Amniotic stem cell (primary cell): ENCODE measurements at places on chromosomes 16 and 17.
A peak's percentile ranks its signal among the peaks of the same experiment; 100 is the strongest.

DNA sequence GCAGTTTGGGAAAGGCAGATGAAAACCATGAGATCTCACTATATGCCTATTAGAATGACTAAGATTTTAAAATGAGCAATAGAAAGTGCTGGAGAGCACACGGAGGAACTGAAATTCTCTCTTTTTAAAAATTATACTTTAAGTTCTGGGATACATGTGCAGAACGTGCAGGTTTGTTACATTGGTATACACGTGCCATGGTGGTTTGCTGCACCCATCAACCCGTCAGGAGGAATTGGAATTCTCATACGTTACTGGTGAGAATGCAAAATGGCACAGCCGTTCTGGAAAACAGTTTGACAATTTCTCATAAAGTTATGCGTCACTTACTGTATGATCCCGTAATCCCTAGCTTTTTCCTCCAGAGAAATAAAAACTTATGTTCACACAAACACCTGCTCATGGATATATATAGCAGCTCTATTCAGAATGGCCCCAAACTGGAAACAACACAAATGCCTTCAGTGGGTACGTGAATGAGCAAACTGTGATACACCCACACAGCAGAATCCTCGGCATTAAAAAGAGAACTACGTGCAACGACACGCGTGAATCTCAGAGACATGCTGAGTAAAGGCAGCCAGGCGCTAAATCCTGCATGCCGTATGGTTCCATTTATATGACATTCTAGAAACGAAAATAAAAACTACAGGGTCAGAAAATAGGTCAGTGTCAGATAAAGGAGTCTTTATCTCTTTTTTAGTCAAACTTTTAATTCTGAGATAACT, 11.8 kb downstream of the PIK3R6 start:
- DNase-seq, result no peak

GRCh38 chr17:47223007-47223406, 13.9 kb downstream of the MYL4 start:
- DNase-seq, result no peak

- DNase-seq, result no peak
Measured at GRCh38 chr16:34803683-34804416, 1344.4 kb downstream of the TP53TG3F start.

GRCh38 chr16:87169509-87169995, 147.6 kb downstream of the C16orf95 start:
- DNase-seq, result no peak

- DNase-seq, result no peak
Measured at GRCh38 chr17:37562016-37562745, 47.0 kb downstream of the SYNRG start.

DNA sequence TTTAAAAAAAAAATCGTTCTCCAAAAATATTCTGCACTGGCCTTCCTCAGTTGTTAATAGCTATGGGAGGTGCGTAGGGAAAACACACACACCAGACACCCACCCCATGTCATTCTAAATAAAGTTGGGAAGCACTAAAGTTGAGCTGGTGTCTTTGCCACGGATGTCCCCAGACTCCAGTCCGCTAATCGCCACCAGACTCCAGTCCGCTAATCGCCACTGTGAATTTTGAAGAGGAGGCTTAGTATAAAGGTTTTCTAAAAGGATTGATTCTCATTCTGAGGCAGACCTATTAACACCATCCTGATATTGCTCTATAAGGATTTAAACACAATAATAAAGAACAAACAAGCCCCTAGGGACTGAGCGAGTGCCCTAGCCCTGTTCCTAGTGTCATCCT, 22.7 kb upstream of the CPSF4L start:
- DNase-seq, result no peak

GRCh38 chr17:64212122-64212521, 50.9 kb downstream of the TEX2 start:
- DNase-seq, result peak; percentile 13

- no peak for DNase-seq
Measured at GRCh38 chr16:88338111-88338510, 44.6 kb upstream of the ZNF469 start.

DNA sequence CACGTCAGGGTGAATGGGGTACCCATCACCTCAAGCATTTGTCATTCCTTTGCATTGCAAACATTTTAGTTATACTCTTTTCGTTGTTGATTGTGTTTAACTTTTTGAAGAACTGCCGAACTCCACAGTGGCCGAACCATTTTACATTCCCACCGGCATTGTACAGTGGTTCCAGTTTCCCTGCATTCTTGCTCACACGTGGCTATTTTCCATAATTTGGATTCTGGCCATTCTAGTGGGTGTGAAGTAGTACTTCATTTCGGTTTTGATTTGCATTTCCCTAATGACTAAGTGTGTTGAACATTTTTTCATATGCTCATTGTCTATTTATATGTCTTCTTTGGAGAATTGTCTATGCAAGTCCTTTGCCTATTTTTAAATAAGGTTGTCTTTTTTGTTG, 13.0 kb downstream of the NOL11 start:
- DNase-seq, result no peak

GRCh38 chr17:21176773-21177395, 37.1 kb downstream of the TMEM11 start:
- DNase-seq, result no peak

- DNase-seq, result no peak
Measured at GRCh38 chr17:6554871-6555330, 1.5 kb downstream of the PITPNM3 start.

GRCh38 chr17:62705778-62706597, 78.5 kb downstream of the MRC2 start:
- DNase-seq, result no peak

GRCh38 chr17:28579526-28579925, 2.8 kb upstream of the ALDOC start:
- DNase-seq, result no peak

- peak; percentile 74 for DNase-seq
Measured at GRCh38 chr17:77542551-77543490, 402.1 kb downstream of the SEC14L1 start.

DNA sequence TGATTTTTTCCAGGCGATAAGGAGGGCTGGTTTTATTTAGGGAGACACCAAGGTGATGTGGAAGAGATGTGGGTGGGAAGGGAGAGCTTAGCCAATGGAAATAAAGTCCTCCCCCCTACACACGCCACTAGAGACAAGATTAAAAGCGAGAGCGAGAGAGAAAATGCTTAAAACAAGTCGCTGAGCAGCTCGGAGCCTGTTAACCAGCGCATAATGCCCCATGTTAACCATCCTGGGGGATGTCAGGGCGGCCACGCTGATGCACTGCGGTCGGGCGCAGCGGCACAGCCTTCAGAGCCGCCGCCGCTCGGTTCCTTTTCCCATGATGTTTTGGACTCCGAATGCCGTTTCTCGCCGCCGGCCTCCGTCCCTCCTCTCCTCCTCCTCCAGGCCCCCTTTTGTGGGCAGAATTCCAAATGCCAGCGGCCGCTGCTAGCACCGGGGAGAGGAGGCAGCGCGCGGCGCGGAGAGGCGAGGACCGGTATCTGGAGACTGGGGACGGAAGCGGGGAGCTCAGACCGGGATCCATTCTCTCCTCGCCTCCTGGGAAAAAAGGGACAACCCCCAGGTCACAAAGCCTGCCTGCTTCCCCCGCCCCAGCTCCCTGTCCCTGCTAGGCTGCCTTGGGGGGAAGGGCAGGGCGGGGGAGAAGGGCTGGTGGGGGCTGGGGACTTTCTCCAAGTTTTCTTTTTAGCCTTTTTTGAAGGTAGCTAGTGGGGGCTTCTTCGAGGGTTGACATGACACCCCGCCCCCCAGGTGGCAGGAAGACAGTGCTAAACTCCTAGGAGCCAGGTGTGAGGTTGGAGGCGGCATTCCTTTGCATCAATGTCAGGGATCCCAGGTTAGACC, 98.1 kb upstream of the CCL2 start:
- DNase-seq, result no peak

DNA sequence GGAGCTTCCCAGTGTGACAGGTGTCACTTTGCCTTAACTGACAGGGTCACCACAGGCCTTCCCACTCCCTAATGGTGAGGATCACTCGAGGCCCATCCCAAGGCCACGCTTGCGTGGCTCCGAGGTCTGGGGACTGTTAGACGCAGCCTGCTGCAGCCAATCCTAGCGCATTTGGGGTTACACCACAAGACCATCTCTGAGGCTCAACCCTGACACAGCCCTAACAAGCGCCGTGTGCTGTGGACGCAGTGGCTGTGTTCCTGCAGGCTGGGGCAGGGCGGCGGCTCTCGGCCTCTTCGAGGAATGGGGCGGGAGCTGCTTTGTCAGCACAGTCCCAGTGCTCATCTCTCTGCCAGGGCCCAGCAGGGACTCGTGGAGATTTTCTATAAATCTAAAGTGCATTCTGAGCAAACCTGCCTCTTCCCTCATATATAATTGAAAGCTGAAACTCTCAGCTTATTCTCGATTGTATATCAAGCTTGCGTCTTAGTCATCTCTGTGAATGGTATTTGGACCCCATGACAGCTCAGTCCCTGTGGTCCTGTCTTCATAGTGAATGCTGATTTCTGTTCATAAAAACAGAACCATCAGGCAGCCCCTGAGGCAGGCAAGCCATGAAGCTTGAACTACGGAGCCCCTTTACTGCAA, 65.8 kb upstream of the CHMP6 start:
- DNase-seq, result no peak

GRCh38 chr16:57829969-57830360, 27.7 kb upstream of the KIFC3 start:
- DNase-seq, result no peak

- DNase-seq, result no peak
Measured at GRCh38 chr17:4053596-4053995, 89.2 kb downstream of the ZZEF1 start.

- DNase-seq, result no peak
Measured at GRCh38 chr16:27819356-27819755, 244.2 kb downstream of the GSG1L start.

DNA sequence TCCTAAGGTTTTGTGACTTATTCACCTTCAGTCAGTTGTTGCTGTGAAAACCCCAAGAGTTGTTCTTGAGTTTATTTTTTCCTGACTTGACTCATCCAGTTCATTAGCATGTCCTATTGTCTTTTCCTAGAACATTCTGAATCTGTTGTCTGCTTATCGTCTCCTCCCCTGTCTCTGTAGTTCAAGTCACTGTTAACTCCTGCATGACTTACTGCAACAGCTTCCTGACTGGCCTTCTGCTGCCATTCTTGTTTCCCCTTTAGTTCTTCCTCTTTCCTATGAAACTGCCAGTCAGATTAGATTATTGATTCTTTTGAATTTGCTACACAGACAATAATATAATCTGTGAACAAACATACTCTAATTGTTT, 161.5 kb downstream of the FTO start:
- no peak for DNase-seq

- DNase-seq, result no peak
Measured at GRCh38 chr16:73888840-73889490, 407.6 kb upstream of the PSMD7 start.

DNA sequence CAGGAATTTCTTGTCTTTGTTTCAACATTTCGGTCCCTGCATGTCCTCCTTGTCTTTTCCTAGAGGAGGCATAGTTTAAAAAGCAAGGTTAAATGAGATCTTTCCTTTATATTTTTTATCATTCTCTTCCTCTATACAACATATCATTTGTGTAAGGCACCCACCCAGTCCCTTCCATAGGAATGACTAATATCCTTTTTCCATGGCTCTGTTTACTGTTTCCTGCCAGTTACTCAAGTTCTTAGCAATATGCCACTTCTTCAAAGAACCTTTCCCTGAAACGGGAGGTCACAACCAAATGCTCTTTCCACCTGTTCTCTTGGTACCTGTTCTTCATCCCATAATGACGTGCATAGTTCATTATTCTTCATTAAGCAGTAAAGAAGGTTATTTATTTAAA, 1237.1 kb upstream of the GOT2 start:
- no peak for DNase-seq

DNA sequence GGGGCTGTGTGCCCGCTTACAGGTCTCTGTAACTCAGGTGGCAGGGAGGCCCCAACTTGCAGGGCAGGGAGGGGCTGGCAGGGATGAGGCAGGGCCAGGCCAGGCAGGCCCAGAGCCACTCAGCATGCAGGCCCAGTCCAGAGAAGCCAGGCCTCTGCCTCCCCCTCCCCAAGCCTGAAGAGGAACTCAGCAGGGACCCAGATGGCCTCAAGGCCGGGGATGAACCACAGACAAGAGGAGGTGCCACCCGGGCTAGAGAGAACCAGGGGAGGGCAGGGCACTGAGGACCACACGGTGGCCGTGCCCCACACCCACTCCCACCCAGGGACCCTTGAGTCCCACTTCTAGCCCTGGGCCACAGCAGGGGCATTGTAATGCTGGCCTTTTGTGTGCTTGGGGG, 29.8 kb upstream of the EIF1 start:
- DNase-seq, result no peak

- DNase-seq, result no peak
Measured at GRCh38 chr16:50449800-50450199, 81.0 kb upstream of the BRD7 start.

DNA sequence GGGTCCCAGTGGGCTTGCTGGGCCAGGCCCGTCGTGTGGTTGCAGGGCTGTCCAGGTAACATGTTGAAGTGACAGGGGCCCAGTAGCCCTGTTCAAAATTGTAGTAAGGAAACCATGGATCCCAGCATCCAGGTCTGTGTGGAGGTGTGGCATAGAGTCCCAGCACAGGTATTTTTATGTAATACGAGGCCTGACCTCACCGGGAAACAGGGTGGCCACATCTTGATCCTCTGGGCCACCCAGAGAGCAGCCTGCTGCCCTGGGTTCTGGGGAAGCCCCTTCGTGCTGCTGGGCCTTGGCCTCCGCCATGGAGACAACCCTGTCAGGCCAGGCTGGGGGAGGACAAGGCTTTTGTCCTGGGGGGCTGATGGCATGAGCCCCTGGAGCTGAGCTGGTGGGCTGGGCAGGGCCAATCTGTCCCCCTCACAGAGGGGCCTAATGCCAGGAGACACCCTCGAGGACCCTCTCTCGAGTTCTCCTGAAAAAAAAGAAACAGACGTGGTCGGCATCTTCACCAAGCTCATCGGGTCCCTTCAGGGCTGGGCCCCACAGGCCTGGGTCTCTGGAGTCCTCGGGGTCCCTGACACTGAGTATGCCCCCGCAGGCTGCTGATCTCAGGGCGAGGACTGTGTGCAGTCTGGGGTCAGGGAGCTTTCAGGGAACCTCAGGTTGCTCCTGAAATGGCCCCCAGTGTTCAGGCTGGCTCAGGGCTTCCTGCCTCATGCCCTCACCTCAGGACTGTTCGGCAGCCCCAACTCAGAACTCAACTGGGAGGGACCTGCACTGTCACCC, 47.8 kb downstream of the TNFRSF13B start:
- DNase-seq, result no peak
